Right renal pelvis (tissue), 4 donors: ENCODE measurements at places on chromosomes 12 and 14. TPM values are rescaled to one million over a fixed set of nuclear protein-coding genes. Genes with fewer than 3 reads are reported as not detected.
A peak's percentile ranks its signal among the peaks of the same experiment; 100 is the strongest.

DNA sequence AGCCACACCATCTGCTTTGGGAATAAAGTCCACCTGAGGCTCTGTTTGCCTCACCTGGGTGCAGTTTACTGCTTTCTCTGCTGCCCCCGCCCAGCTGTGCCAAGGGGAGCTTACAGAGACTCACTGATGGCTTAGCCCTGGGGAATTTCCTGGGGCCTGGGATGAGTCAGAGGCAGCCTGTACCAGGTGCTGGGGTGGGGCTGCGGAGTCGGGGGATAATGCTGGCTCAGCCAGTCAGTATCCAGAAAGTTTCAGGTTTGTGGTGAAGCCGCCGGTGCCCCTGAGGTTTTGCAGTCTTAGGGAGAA is 22.3 kb downstream of the PLEKHG3 start:
- no peak for DNase-seq

GRCh38 chr14:92951912-92952471 is 29.0 kb downstream of the CHGA start:
- peak; percentile 39 for DNase-seq

GRCh38 chr12:131468206-131468605 is 242.7 kb upstream of the SFSWAP start:
- no peak for DNase-seq

GRCh38 chr14:95674613-95675012 is 11.6 kb upstream of the TCL1B start:
- no peak for DNase-seq

DNA sequence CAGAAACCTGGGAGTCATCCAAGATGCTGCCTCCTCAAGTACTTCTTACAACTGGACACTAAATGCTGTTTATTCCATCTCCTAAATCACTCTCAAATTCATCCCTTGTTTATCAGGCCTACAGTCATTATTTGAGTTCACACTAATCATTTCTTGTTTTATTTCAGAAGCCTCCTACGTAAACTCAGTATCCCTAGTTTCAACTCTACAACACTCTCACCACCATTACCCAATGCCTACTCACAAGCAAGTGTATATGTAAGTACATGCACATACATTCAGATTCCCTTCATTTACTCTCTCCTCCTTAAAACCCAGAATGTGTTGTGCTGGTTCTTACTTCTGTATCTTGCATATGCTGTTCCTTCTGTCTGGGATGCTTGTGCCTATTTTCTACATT is 43.0 kb downstream of the DDHD1 start:
- no peak for DNase-seq

DNA sequence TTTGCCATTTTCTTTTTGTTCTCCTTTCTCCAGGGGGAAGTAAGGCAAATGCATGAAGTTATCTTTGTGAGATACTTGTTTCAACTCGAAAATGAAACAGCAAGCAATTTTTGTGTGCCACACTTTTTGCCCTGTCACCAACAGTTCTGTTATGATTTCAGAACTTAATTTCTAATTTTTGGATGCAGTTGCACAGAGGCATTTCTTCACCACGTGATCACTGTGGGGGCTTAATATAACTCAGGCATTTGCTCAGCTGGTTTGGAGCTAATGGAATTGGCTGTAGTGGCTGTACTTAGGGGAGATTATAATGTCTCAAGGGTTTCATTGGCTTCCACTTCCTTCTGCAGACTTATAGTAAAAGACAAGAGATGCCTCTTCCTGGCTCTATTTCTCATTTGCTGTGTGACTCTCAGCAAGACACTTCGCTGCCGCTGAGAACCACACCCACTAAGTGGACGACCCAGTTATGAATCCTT is 452.4 kb downstream of the RAD51B start:
- DNase-seq = no peak

GRCh38 chr12:116266631-116267349 is 10.7 kb downstream of the MED13L start:
- DNase-seq = no peak

DNA sequence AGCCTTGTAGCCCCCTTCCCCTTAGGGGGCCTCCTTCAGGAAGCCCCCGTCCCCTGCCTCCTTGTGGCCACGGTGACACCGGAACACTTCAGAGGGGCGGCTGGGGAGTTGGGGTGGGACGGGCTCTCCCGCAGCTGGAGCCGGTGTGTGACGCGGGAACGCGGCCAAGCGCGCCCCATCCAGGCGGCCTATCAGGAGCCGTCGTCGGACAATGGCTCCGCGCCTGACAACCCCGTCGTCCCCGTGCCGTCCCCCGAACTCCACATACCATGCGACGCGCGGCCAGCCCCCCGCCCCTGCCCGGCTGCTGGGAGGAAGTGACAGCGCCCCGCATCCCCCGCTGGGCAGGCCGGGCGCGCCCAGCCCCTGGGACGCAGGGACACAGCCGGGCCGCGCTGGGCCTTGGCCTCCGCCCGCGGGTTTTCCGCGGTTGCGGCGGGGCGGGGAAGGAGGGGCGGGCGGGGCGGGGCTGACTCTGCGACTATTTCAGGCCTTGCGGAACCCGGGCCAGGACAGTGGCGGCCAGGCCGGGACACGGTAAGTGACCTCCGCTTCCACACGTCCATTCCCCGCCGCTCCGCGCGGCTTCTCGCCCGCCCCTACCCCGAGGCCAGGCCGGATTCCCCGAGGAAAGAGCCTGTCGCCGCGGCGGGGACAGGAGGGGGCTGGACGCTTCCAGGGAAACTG is at the start of gene TNFAIP2:
TSS of gene TNFAIP2 (plus strand) at position 515 of the 687 bp plus-strand sequence. CDS start 2,997 bp downstream, outside the sequence.
- DNase-seq = no peak

- no peak for DNase-seq
Measured at GRCh38 chr14:63760014-63760413, 32.1 kb upstream of the SGPP1 start.

DNA sequence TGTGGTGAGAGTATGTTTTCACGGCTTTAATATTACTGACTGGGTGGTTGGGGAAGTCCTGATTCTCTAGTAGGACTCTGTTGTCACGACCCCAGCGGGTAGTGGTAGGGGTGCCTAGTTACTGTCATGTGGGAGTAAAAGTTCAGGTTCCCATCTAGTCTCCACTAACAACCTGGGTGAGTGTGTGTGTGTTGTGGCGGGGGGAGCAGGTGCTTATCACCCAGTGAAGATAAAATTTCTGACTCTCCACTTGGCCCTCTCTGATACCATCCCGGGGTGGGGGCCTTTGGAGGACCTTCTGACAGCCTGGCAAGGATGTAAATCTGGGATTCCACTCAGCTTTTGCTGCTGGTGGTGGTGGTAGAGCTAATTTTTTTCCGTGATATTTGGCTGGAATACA is 35.4 kb upstream of the GUCY2C start:
- no peak for DNase-seq

DNA sequence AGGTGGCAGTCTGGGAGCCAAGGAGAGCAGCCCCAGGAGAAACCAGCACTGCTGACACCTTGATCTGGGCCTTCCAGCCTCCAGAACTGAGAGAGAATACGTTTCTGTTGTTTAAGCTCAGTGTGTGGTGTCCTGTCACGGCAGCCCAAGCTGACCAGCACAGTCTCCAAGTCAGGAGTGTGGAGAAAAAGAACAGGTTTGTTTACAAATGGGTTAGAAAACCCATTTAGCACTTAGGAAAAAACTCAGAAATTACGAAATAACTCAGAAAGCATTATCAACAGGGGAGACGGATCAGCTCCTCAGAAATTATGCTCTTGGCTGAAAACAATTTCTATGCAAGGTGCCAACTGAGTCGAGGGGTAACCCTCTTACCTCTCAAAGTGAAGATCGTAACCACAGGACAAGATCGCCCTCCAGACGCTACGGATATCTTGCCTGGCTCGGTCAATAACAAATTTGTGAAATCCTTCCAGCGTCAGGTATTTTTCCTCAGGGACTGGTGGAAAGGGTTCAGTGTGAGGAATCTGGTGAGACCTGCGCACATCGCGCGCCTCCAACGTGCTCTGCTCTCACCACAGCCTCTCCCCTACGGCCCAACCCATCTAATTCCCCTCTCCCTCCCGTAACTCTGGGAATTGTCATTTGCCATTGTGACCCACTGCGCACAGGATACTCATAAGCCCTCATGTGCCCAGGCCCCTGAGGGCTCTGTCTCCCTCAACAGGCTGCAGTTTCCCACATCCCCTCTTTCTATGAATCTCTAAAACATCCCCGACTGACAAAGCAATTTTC is 50.2 kb downstream of the TRAFD1 start:
- no peak for DNase-seq

GRCh38 chr12:77973579-77973978 is 142.9 kb downstream of the NAV3 start:
- DNase-seq = no peak

DNA sequence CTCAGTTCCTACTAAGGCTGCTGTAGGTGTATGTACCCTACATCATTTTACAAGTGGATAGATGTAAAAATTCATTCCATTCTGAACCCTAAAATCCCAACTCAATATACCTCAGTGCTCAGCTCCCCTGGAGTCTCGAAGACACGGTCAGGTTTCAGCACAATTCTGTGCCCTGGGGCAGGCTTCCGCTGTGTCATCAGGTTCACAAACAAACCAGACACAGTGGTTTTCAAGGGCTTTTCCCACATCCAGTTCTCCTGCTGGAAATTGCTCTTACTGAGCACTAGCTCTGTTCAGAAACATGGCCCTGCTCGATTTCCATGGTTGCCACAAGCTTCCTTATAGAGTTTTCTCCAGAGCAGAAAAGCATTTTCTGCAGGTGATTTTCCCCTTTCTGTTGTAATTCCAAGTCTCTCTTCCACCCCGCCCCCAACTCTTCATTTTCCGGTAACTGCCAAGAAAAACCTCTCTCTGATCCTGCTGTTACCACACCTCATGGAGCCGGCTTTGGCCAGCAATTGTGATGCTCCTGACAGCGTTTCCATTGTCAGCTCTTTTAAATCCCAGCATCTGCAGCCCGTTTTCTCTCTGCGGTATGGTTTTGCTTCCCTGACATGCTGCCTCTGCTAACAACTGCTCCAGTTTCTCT is 483.0 kb upstream of the CCDC196 start:
- DNase-seq = no peak

- DNase-seq = no peak
Measured at GRCh38 chr14:59294662-59294992, 106.2 kb downstream of the DAAM1 start.

- no peak for DNase-seq
Measured at GRCh38 chr12:29883941-29884554, 100.3 kb upstream of the TMTC1 start.

GRCh38 chr12:88132392-88132791 is 9.5 kb downstream of the CEP290 start:
- DNase-seq = no peak

GRCh38 chr14:22656945-22657731 is 13.0 kb upstream of the OR6J1 start:
- no peak for DNase-seq

GRCh38 chr12:51692016-51692415 is 101.0 kb downstream of the SCN8A start:
- DNase-seq = no peak

DNA sequence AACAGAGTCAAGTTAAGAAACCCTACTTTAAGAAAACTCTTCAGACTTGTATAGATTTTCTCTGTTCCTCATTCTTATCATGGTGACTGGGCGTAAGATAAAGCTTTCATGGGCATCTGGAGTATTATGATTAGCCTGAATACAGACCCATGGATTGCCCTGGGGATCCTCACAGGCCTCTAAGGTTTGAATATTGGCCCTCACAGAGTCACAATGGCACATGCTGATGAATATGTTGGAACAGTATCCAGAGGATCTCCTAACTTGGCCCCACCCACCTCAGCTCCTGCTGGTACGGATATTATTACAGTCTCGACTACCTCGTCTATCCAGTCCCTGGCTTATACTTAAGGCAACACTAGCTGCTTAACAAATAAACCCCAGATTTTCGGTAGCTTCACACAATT is 8.1 kb downstream of the OSBPL8 start:
- DNase-seq = no peak

- no peak for DNase-seq
Measured at GRCh38 chr14:65826946-65827345, 414.4 kb downstream of the FUT8 start.

GRCh38 chr14:98229656-98230366 is 1042.2 kb downstream of the BCL11B start:
- DNase-seq = no peak

CCDC88C gene
- polyA plus RNA-seq = 34.6 TPM

ACSS3 gene
- polyA plus RNA-seq = 18.4 TPM

RFX4 gene
- not detected for polyA plus RNA-seq

SPATA7 gene
- polyA plus RNA-seq = 24.1 TPM

RAPGEF3 gene
- polyA plus RNA-seq = 69.9 TPM

PTPRO gene
- polyA plus RNA-seq = 198 TPM

RTRAF gene
- polyA plus RNA-seq = 286 TPM

GLI1 gene
- polyA plus RNA-seq = 20.1 TPM
